Brain microvascular endothelial cell (primary cell): ENCODE measurements at places on chromosomes 3 and 15.

DNA sequence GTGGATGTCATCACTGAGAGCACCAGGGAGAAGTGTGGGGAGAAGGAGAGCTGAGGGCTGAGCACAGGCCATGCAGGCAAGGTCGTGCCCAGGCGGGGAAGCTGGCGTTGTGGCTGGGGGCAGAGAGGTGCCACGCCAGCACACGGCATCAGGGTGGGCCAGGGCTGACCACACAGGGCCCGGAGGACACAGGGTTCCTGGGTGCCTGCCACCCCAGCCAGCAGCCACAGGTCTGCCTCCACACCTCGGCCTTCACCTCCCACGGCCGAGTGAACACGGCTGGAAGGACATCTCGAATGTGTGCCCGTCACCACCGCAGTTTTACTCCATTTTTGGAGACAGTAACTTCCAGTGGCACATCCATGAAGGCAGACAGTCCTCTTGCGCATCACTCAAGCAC lies 77.1 kb downstream of the ATP10A start:
- no peak for DNase-seq

- no peak for DNase-seq
These were observed 289.3 kb downstream of the EPHB1 start for GRCh38 chr3:135084405-135084804.

DNA sequence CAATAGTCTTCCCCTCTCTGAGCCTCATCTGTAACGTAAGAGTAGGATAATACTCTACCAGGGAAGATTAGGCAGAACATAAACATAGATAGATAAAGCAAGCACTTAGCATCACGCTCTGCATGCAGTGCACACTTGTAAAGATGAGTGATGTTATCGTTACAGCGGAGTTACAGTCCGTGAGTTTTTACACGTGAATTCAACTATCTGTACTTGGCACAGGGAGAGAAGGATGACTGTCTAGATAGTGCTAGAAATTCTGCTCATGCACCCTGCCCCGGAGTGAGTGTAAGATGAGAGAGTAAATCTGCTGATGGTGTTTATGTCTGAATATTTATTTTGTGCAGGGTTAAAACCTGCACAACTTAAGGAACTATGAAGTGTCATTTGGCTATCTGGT lies 35.8 kb downstream of the HAPLN3 start:
- no peak for DNase-seq

DNA sequence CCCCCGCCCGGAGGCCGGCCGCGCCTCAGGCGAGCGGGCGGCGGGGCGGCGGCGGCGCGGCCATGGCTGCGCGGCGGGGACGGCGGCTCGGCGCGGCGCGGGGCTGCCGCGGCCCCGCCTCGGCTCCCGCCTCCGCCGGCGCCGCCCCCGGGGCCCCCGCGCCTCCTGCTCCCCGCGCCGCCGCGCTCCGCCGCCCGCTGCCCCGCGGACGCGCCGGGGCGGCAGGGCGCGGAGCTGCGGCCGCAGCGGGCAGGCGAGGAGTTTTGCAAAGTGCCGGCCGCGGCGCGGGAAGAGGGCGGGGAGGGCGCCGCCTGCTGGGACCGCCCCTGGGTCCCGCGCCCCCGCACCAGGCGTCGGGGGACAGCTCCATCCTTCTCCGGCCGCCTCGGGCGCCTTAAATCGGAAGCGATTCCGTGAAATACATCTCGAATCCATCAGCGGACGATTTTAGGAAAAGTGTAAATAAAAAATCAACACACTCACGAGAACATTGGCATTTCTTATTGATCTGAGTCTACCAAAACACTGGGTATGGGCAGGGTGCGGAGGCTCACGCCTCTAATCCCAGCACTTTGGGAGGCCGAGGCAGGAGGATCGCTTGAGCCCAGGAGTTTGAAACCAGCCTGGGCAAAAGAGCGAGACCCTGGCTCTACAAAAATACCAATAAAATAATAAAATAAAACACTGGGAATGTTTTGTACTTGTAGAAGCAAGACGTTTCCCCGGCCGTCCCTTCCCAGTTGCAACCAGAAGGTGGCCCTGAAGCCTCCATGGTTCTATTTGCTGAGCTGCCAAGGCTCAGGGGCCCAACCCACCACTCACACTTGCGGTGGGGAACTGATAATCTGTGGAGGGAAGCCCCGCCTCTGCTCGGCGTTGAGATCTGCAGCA lies 136.9 kb downstream of the NUP210 start:
- DNase-seq = no peak

GRCh38 chr3:26752466-26752865 lies 129.9 kb downstream of the LRRC3B start:
- no peak for DNase-seq

DNA sequence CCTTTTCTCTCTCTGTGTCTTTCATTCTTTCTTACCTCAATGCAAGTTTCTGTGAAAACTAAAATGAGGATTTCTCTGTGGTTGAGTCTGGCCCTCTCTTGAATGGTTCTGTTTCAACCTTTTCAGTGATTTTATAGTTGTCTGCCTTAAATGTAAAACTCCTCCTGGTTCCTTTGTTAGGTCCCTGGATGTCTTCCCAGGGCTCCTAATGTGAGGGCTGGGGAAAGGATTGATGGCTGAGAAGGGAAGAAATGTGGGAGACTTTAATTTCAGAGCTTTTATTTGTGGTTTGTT lies 90.6 kb upstream of the GRM7 start:
- DNase-seq = no peak

DNA sequence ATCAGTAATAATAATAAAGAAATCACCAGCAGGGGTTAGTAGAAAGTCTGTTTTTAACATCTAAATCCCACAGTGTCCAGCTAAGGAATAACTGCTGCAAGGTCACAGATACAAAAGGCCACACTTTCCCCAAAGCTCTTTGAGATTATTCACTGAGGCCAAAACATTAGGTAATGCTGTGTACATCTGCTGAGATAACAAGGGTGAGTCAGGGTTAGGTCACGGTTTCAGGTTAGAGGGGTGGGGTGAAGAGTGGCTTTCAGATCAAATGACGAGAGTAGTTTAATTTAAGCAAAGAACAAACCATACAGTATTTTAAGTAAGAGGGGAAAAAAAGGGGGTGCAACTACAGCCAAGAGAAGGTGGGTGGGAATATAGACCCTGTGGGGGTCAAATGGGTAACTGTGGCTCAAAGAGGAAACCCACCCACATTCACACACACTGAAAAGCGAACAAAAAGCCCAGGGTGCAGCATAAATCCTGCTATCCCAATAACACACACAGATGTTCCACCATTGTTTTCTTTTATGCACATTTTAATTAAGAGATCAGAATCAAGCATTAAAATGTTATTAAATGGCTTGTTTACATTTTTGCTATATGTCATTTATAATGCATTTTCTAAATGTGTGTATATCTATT lies 412.9 kb downstream of the TIGIT start:
- peak; percentile 59 for DNase-seq

GRCh38 chr3:116905794-116906193 lies 196.2 kb downstream of the TUSC7 start:
- no peak for DNase-seq

GRCh38 chr3:69130689-69131088 lies 8.3 kb upstream of the LMOD3 start:
- no peak for DNase-seq

GRCh38 chr3:138962854-138963560 lies 16.0 kb downstream of the FOXL2NB start:
- no peak for DNase-seq
